ENCODE measurements at places on chromosomes 3 and 15. TPM values are rescaled to one million over a fixed set of nuclear protein-coding genes. Genes with fewer than 3 reads are reported as not detected.

DNA sequence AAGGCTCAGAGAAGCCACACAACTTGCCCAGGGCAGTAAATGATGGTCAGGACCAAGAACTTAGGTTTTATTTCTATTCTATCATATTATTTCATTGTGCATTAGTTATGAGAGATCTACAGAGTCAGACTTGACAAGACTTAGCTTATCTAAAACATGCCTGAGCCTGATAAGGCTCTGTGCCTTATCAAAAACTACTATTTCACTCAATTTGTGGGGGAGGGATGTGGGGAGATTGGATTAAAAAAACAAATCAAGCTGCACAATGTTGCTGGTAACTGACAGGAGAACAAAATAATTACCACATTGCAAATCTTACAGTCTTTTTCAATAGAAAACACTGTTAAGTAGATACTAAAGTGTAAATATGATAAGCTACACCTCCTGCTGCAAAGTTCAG is 16.0 kb downstream of the HACD2 start:
- no peak for DNase-seq

DNA sequence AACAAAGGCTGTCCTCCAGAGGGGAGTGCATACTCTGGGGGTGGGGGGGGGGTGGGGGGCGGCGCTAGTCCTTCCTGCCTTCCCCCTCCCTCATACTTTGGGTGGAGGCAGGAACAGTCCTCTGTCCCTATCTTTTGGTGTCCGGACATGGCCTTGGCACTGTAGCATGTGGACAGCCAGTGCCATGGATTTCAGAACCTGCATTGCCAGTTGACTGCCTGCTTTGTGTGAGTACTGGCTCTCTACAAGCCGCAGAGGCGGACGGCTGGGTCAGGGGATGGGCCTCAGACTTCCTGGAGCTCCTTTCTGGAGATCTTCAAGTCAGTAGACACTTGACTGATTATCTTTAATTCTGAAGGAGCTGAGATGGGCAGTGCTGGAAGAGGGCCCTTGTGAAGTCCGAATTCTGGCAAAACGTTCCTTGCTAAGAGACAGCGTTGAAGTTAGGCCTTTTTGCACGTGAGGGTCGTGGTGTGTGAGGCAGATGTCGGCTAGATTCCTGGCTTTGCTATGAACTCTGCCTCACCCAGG is 2.5 kb downstream of the CLDN11 start:
- DNase-seq, result no peak

- DNase-seq, result no peak
Measured at GRCh38 chr3:138569090-138569489, 25.0 kb downstream of the CEP70 start.

Gene SMCO1
- total RNA-seq, result not detected

Gene CHRD
- total RNA-seq, result 1.9 TPM

Data from H9 (cell line).